Right ventricle myocardium inferior (tissue), 1 donor: ENCODE measurements at places on chromosomes 5 and 9.

DNA sequence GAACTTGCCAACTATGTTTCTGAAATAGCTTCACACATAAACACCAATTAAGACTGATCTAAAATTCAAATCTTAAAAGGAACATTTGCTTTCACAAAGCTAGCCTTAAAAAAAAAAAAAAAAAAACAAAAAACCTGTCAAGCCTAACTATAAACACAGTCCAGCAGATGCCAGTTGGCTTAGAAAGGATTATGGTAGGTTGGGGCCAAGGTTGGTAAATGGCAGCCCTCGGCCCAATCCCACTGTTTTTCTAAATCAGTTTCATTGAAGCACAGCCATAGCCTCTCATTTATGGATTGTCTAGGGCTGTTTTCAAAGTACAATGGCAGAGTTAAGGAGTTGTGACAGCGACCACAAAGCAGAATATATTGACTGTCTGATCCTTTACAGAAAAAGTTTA lies 75.7 kb upstream of the FRRS1L start:
- DNase-seq, result no peak

DNA sequence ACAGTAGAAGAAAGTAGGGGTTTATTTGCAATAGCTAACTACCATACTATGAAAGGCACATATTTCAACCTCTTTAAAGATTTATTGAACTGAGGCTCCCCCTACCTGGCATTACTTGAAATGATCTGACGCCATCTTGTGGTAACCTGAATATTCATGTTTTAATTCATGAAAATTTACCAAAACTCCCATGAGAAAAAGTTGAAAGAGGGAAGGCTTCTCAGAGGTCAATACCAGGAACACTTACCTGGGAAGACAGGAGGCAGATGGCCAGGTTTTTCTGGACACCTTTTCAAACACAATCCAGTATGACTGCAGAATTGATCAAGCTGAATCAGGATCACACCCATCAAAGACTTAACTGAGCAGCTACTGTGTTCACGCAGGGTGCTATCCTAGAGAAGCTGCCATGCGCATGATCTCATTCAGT lies 9.4 kb downstream of the PRELID2 start:
- no peak for DNase-seq

DNA sequence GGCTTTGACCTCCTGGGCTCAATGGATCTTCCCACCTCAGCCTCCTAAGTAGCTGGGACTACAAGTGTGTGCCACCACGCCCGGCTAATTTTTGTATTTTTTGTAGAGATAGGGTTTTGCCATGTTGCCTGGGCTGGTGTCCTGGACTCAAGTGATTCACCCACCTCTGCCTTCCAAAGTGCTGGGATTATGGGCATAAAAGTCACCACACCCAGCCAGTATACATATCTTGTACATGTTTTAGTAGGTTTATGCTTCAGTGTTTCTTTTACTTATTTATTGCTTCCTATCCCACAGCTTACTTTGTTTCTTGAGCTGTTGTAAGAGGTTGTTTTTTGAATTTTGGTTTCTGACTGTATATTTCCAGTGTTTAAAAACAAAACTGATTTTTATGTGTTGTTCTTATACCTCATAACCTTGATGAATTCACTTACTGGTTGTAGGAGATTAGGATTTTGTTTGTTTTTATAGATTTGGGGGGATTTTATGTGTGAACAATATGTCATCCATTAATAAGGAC lies 12.9 kb downstream of the FBXW5 start:
- DNase-seq, result no peak

DNA sequence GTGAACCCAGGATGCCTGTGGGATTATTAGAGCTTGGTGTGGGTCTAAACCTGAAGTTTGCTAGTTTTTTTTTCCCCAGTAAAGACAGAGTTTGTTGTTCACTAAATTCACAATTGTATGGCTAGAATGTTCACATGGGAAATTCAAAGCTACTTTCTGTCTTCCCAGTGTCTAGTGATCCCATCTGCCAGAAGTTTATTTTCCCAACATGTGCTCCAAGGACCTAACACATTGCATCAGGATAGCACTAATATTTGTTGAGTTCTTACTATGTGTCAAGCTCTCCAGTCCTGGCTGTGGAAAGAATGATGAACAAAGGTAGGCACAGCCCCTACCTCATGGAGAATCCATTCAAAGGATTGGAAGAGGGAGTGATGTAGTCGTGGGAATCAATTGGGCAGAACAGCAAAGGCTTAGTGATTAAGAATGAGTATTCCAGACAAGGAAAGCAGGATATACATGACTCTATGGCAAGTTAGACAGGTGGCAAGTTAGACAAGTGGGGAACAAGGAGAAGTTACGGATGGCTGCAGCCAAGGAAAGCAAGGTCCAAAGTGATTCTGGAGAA lies 521.5 kb upstream of the WWC1 start:
- DNase-seq, result no peak

DNA sequence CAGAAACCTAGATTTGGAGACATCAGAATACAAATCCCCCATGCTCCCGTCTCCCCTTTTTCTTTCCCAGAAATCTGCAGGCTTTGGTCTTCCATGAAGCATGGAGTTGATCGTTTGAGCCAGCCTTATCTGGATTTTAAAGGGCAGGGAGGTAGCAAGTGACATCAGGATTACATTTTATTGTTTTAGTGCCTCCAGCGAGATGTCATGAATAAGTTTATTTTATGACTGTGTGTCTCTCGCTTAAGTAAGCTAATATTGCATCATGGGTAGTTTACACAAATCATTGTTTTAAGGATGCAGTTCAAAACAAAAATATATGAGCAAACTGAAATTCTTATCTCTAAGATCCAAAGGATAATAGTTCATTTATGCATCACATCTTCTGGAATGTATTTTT lies 50.7 kb upstream of the TNFSF8 start:
- no peak for DNase-seq

DNA sequence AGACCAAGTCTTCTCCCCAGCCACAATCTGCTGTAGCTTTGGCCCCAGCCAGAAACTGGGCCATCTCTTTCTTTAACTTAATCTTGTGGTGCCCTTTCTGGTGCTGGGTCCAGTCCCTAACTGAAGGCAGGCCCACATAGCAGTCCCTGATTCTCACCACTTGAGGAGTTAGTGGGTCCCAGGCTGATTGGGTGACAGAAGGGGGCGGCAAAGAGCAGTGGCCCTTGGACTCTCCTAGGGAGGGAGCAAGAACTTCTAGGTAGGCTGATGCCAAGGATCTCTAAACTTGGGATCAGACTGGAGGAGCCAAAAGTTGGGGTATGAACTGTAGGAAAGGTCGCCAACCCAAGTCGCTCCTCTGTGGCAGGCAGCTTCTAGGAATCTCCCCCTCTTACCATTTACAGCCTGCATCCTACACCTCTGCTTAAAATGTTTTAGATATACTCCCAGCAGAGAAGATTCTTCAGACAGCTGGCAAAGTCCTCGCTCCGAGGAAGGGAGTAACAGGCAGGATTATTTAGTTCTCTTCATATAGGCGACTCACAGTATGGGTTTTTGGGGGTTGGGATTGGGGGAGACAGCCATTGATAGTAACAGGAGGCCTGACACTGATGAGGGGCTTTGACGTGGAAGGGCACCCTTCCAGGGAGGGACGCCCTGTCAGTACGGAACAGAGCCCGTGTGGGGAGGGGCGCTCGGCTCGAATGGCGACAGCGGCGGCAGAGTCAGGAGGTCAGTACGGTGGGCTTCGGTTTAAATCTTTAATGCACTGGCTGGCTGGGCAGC lies 2.0 kb upstream of the CCL27 start:
- DNase-seq, result peak; percentile 82

DNA sequence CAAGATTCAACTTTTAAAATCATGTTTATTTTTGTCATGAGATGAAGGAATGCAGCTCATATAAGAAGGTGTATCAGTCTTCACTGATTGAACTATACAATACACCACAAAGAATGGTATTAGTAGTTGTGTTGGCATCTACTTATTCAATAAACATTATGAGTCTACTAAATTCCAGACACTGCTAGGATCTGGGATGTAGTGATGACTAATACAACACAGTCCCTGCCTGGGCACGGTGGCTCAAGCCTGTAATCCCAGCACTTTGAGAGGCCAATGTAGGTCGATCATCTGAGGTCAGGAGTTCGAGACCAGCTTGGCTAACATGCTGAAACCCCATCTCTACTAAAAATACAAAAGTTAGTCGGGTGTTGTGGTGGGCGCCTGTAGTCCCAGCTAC lies 171.4 kb upstream of the NFIB start:
- no peak for DNase-seq

GRCh38 chr9:134378901-134379338 lies 52.7 kb downstream of the RXRA start:
- DNase-seq, result no peak

DNA sequence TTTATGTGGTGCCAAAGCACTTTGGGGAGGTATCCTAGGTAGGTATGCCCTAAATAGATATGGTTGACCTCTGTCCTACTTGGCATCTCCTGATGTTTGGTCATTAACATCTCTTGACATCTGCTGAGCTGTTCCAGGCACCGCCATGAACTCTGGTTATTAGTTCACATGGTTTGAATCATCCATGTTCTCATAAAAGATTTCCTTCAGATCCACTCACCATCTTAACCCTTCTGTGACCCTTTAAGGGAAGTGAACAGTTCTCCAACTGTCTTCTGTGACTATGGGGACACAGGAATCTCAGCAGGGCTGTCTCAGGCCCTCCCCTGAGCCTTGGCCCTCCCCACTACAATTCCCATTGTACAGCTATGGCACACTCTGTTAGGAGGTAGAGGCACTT lies 167.7 kb downstream of the CDH6 start:
- DNase-seq, result no peak

- DNase-seq, result no peak
Measured at GRCh38 chr9:113219186-113219936, 1.7 kb downstream of the FKBP15 start.

GRCh38 chr5:140182803-140183367 lies 7.9 kb downstream of the CYSTM1 start:
- DNase-seq, result no peak

GRCh38 chr5:149024477-149024876 lies 38.4 kb downstream of the SH3TC2 start:
- DNase-seq, result no peak

GRCh38 chr5:32932241-32932935 lies 221.3 kb downstream of the NPR3 start:
- DNase-seq, result no peak

DNA sequence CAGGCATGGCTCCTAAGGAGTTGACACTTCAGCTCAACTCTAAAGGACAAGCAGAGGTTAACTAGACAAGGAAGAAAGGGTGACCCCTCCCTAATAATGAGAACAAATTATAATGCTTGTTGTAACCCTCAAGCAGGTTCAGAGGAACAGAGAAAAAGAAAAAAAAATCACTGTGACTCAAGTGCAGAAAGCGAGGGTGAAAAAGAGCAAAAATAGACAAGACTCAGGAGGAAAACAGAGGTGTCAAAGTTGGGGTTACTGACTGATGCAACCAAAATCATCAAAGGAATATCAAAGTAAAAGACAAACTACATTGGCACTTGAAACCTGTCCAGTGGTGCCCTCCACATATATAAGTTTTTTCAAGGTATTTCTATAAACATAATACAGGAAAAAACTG lies 28.4 kb downstream of the FBXW11 start:
- DNase-seq, result no peak

GRCh38 chr5:83306572-83307241 lies 164.8 kb upstream of the VCAN start:
- peak; percentile 73 for DNase-seq

GRCh38 chr5:110109667-110110066 lies 419.9 kb downstream of the MAN2A1 start:
- no peak for DNase-seq

GRCh38 chr5:158486566-158486965 lies 613.1 kb downstream of the EBF1 start:
- DNase-seq, result no peak

DNA sequence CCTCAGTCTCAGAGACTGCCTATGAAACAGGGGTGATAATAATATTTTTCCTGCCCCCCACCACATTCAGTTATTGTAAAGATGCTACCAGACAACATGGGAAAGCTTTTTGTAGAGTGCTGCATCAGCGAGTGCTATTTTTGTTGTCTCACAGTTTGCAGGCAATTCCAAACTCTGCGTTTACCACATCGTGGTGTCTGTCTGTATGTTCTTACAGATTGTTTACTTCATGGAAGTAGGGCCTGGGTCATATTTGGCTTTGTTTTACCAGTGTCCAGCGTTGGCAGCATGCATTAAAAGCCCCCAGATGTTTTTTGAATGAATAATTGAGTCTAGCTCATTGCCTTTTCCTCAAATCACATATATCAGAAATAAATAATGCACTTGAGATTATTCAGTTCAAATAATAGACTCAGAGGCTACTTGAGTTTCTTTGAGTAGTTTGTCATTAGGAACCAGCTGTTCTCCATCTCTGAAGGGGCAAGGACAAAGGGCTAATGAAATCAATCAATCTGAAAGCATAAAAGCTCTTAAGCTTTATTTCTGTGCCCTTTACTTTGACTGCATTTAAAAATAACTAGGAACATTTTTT lies 243.7 kb downstream of the CWC27 start:
- DNase-seq, result no peak

DNA sequence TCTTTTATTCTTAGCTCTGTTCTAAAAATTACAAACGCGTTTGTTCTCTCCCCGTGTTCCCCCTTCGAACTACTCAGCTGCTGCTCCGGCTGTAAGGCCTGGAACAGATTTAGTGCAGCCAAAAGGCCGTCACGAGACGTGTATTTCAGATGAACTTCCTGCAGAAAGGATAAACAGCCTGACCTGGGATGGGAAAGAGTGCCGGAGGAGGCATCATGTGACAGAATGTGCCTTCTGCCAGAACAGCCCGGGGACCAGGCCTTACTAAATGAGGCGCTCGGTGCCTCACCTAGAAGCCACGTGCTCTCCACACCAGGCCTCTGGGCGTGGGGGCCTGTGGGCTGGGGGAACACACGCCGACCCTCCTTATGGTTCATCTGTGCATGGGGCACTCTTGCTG lies 94.7 kb downstream of the PPARGC1B start:
- peak; percentile 67 for DNase-seq

- DNase-seq, result no peak
Measured at GRCh38 chr9:81604306-81605169, 84.8 kb downstream of the TLE1 start.

DNA sequence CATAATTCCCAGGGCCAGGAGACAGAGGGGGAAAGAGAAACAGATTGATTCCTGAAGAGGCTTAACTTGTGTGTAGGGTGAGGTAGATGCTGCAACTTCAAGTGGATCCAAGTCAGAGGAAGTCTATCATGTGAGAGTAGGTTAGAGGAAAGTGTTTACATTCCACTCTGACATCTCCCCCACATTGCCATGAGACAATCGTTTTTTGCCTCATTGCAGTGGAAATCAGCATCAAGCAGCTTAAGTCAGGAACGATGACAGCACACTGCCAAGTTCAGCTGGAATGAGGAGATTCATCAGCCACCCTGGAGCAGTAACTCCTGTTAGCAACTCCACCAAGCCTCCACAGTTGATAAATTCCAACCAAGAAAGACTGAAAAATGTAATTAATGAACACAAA lies 689.7 kb upstream of the MEF2C start:
- DNase-seq, result no peak

GRCh38 chr9:137619240-137620047 lies 639 bp downstream of the EHMT1 start:
- no peak for DNase-seq

GRCh38 chr5:136891175-136891972 lies 526.0 kb upstream of the TRPC7 start:
- no peak for DNase-seq
